ENCODE measurements at places on chromosomes 2 and 18.

- DNase-seq = no peak
Observed at GRCh38 chr2:15271941-15272542, 289.1 kb downstream of the NBAS start.

GRCh38 chr2:223723954-223724411, 113.4 kb downstream of the AP1S3 start:
- DNase-seq = no peak

GRCh38 chr2:201246280-201246679, 14.1 kb upstream of the CASP8 start:
- DNase-seq = no peak

GRCh38 chr18:13793819-13794218, 30.1 kb upstream of the MC5R start:
- no peak for DNase-seq

DNA sequence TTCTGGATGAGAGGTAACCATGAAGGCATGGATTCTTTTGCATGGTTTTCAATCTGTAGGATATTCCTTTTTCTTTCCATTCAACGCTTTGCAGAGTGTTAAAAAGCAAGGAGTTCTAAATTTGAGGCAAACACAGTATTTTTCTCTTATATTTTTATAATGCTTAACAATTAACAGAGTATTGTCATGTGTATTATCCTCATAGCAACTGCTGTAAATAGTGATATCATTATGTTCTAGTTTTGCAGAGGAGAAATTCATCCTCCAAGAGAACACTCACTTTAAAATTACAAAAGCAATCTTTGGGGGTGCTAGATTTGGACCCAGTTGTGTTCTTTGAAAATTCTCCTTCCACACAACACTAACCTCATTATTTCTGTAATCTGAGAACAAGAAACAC, 58.7 kb downstream of the RDH14 start:
- DNase-seq = no peak

DNA sequence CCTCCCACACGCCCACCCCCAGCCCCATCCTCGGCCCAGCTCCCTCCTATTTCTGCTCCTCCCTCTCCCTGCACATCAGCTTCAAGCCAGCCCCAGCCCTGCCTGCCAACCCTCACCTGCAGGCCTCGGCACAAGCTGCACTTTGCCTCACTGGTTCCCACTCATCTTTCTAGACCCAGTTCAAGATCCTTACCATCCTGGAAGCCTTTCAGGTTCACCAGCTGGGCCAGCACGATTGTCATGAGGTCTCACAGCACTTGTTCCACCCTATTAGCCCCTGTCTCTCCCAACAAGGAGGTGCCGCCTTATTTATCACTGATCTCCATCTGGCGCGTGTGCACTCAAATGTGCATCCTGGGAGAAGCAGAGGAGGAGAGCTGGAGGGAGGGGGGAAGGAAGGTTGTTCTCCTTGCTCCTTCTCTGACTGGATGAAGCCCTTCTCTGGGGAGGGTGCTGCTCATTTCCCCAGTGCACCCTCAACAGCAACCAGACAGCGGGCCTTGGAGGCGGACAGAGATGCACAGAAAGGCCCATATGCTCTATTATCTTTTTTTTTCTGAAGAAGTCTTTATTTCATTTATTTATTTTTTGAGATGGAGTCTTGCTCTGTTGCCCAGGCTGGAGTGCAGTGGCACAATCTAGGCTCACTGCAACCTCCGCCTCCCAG, 15.5 kb upstream of the BIN1 start:
- no peak for DNase-seq

GRCh38 chr2:233584210-233584609, 17.6 kb upstream of the USP40 start:
- no peak for DNase-seq

DNA sequence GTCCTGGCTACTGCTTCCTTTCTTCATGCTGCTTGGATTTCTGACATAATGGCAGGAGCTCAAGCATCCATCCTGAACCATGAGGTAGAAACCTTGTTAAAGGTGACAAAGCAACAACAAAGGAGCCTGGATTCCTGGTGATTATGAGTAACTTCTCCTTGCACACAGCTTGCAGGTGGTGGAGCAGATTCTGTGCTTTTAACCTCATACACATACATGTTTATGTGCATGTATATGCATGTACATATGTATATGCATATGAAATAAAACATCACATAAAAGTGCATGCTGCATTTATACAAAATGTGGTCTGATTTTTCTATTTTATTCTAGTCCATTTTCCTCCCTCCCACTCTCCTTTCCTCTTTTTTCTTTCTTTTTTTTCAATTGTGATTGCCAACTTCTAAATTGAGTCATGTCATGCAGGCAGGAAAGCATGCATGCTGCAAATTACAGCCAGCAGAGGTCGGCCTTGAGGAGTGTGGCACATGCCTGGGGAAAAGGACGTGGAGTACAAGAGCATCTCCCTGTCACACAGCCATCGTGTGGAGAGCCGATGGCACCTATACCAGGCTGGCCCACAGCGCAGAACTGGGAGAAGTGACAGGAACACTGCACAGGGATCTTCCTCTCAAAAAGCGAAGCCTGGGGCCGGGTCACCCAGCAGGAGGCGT, 17.9 kb downstream of the LCT start:
- no peak for DNase-seq

- DNase-seq = no peak
Observed at GRCh38 chr2:203018181-203018580, 3.5 kb downstream of the NBEAL1 start.

DNA sequence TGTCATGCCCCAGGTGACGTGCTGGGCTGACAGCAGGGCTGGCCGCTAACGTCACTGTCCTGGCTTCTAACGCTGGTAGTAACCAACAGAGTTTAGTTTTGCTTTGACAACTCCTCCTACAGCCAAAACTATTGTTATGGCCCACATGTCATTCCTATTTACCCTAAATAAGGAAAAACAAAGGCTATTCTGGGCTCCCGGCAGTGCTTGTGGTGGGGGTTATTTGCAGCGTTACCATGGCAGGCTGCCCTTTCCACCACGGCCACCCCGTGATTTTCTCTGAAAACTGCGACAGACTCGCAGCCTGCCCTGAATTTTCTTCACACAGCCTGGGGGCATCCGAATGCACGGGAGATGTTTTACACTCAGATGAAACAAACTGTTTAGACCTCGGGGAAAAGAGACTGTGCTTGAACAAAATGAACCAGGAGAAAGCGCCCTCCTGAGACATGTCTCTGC, 115.2 kb downstream of the FAM210A start:
- DNase-seq = peak; percentile 18

GRCh38 chr2:30722936-30723725, 84.1 kb downstream of the CAPN13 start:
- DNase-seq = no peak

GRCh38 chr2:25960920-25961319, 21.4 kb downstream of the KIF3C start:
- no peak for DNase-seq

GRCh38 chr2:229852565-229852964, 69.2 kb downstream of the TRIP12 start:
- DNase-seq = peak; percentile 27

DNA sequence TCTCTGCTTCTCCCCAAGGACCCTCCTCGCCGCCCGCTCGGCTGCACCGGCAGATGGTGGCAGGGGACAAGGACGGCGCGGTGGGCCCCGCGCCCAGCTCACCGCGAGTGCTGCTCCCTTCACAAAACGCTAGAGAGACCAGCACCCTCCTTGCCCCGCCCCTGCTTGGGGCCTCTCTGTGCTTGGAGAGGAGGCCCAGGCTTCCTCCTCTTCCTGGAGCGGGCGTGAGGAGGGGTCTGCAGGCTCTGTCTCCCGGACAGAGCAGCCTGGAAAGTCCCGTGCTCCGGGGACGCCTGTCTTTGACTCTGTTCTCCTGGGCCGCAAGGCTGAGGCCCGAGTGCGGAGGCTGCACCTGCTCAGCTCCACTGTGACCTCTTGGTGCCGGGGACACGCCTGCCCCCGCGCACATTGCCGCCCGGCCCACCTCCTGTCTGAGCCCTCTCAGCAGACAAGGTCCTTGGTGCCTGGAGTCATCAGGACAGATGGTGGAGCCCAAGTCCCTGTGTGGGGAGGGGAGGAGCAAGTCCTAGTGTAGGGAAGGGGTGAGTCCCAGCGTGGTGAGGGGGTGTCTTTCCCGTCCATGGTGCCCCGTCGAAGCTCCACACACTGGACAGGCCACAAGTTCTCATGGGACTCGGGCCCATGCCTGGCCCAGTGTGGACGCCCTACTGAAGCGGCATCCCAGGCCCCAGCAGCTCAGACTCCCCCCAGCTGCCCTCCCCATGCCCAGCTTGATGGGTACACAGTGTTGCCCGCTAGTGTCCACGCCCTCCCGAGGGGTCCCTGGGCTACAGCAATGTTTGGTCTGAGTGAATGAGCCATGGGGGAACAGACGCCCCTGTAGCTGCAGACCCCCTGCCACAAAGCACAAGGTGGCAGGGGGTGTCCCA, 33.8 kb downstream of the RTP5 start:
- no peak for DNase-seq

DNA sequence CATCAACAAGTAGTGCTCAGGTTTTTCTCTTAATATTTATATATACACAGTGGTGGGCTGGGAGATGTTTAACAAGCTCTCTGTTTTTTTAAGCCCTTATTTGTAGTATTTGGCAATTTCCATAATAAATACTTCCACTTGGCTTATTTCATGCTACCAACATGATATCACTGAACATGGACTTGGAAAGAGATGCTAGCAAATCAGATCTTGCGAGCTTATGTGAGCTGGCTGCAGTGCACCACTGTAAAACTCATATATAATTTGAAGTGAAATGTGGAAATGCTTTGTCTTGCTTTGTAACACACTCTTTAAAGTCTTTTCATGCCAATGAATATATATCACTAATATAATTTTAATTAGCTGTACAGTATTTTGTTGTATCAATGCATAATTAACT, 155.7 kb downstream of the ALK start:
- no peak for DNase-seq

GRCh38 chr2:239956818-239957261, 68.3 kb downstream of the NDUFA10 start:
- DNase-seq = no peak

- DNase-seq = no peak
Observed at GRCh38 chr2:196502386-196502785, 137.1 kb upstream of the CCDC150 start.

DNA sequence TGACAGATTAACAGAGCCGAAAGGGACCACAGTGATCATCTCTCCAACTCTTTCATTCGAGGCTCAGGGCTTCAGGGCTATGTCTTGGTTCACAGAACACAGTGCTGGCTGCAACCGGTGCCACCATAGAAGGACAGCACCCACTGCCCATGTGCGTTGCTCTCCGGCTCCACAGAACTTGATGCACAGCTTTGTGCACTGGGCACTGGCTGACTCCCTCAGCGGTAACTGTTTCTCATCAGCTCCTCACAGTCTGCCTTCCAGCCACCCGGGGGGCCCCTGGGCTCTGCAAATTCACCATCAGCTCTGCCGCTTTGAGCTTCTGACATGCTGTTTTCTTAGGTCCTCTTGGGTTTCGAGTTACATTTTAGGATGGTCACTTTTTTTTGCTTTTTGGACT, 124.3 kb upstream of the RAB12 start:
- DNase-seq = no peak

GRCh38 chr18:26911840-26912239, 46.3 kb upstream of the AQP4 start:
- DNase-seq = no peak

DNA sequence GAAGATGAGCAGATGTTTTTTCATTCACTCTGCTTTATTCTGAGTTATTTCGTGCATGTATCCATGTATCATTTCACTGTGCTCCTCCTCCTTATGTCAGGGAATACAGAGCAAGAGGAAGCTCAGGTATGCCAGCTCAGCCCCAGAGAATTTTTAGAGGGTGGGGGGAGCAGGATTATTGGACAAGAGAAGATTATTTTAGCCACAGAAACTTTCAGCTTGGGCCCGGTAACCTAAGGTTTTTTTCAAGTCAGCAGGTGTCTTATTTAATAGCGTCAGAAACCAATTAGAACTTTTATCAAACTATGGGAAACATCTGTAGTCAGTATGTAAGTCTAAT, 232.9 kb upstream of the SIX3 start:
- no peak for DNase-seq

DNA sequence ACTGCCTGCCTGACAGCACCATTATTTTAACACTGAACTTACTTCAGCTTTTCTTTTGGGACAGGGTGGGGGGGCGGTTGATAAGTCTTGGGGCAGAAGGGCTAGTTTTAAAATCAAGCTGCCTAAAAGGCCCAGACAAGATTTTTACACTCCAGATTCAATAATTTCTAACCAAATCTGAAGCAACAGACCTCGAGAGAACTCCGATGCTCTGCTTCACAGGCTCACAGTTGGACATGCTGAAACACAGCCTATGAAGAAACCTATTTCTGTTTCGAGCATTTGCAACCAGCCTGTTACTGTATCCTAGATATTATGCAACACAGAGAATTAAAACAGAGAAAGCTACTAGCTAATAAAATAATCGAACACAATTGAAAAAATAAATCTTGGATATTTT, 1.3 kb upstream of the MYT1L start:
- no peak for DNase-seq

DNA sequence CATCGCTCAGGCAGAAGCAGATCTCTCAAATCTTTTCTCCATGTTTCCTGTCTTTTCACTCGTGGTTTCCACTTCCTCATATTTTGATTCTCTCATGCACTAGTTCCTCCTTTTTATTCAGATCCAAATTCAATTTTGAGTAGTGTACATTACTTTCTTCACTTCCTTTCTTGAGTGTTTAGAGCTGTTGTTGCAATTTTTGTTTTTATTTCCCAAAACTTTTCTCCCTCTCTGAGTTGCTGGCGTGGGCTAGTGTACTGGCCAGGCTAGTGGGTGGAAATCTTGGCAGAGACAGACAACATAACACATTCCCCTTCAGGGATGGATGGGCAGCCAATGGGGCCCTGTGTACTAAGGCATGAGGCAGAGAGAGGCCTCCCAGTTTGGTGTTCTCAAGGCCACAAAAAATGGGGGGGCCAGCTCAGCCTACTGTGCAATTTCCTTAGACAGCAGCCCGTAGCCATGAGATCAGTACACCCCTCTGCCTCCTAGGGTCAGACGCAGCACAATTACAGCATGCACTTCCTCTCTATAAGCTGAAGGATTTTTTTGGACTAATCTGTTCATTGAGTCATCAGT, 145.1 kb upstream of the PID1 start:
- no peak for DNase-seq

GRCh38 chr18:67239826-67240225, 276.7 kb downstream of the DSEL start:
- no peak for DNase-seq
